Gastrocnemius medialis (tissue), 4 donors: ENCODE measurements at places on chromosomes 13 and 19. TPM values are rescaled to one million over a fixed set of nuclear protein-coding genes. Genes with fewer than 3 reads are reported as not detected.

LILRB5 gene
- total RNA-seq = 3.2 TPM

DNA sequence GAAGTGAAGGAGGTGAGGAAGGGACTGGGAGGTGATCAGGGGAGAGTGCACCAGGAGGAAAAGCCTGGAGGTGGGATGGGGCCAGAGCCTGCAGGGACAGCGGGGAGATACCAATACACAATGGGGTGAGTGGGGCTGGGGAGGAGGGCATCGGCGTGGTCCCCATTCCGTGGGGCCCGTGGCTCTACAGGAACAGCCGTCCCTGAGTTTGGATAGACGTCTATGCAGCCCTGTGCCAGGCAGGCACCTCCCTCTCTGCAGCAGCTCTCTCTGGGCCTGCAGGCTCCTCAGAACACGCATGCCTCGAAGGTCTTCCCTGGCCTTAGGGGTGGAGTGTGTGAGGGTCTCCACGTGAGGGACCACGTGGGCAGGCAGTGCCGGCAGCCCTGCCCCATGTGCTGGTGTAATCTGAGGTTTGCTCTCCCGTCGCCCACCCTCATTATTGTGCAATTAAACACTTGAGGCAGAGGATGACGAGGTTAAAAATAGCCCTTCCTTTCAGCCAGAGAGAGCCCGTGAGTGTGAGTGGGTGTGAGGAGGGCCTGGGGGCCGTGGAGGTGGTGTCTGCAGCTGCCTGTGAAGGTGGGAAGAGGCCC, 16.5 kb downstream of the C2CD4C start:
- H3K27me3 ChIP-seq = no peaks in the 10 kb centered on the region
- no peak for DNase-seq
- H3K4me1 ChIP-seq = no peaks in the 10 kb centered on the region
- no peak overlapping the region for H3K27ac ChIP-seq

DNA sequence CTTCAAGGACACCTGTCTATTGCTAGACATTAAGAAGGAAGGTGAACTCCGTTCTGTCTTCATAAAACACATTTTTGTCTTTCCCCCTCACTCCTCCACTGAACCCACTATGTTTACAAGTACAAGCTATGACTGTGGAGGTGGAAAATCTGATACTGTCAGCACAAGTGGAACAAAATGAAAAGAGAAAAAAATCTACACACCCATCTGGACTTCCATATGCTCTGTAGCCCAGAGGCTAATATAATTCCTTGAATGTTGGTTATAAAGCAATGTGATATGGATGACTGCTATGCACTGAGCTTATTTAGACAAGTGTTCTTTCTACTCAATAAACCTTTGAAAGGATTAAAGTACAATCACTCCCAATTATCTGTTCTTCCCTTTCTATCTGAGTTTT, 713.5 kb downstream of the DIAPH3 start:
- no peak for DNase-seq
- no peaks in the 10 kb centered on the region for H3K36me3 ChIP-seq
- no peak overlapping the region for H3K27ac ChIP-seq
- no peaks in the 10 kb centered on the region for H3K27me3 ChIP-seq

GRCh38 chr13:86909318-86909717, 761.9 kb upstream of the SLITRK5 start:
- no peaks in the 10 kb centered on the region for H3K36me3 ChIP-seq
- no peaks in the 10 kb centered on the region for H3K27me3 ChIP-seq
- H3K4me1 ChIP-seq = no peaks in the 10 kb centered on the region
- H3K27ac ChIP-seq = no peak overlapping the region
- DNase-seq = no peak

MEIS3 gene
- 1.2 TPM for total RNA-seq

HS6ST3 gene
- total RNA-seq = 1.9 TPM

- H3K27ac ChIP-seq = peak overlapping the region; percentile 81
- H3K4me3 ChIP-seq = peak overlapping the region; percentile 88
- no peaks in the 10 kb centered on the region for H3K36me3 ChIP-seq
- DNase-seq = peak; percentile 71
- H3K4me1 ChIP-seq = peaks cover 21% of the 10 kb centered on the region
Measured at GRCh38 chr19:2477141-2477710, 1.3 kb downstream of the GADD45B start.

- peaks cover 52% of the 10 kb centered on the region for H3K27me3 ChIP-seq
- no peak overlapping the region for H3K27ac ChIP-seq
- no peak overlapping the region for H3K4me3 ChIP-seq
Measured at GRCh38 chr19:1457031-1457739, 7.3 kb downstream of the APC2 start.

- no peaks in the 10 kb centered on the region for H3K4me1 ChIP-seq
- DNase-seq = no peak
- no peaks in the 10 kb centered on the region for H3K27me3 ChIP-seq
Measured at GRCh38 chr19:33814181-33815165, 17.8 kb downstream of the KCTD15 start.

COMMD6 gene
- total RNA-seq = 23.4 TPM

RFPL4AL1 gene
- not detected for total RNA-seq

GRCh38 chr13:39263033-39263432, 224.8 kb downstream of the NHLRC3 start:
- H3K36me3 ChIP-seq = no peaks in the 10 kb centered on the region
- DNase-seq = no peak
- H3K4me3 ChIP-seq = no peak overlapping the region
- no peaks in the 10 kb centered on the region for H3K27me3 ChIP-seq

- H3K27me3 ChIP-seq = peaks cover 25% of the 10 kb centered on the region
- H3K4me3 ChIP-seq = no peak overlapping the region
- H3K27ac ChIP-seq = no peak overlapping the region
- H3K4me1 ChIP-seq = no peaks in the 10 kb centered on the region
- no peak for DNase-seq
Measured at GRCh38 chr13:112441226-112441625, 65.1 kb downstream of the SPACA7 start.

DNA sequence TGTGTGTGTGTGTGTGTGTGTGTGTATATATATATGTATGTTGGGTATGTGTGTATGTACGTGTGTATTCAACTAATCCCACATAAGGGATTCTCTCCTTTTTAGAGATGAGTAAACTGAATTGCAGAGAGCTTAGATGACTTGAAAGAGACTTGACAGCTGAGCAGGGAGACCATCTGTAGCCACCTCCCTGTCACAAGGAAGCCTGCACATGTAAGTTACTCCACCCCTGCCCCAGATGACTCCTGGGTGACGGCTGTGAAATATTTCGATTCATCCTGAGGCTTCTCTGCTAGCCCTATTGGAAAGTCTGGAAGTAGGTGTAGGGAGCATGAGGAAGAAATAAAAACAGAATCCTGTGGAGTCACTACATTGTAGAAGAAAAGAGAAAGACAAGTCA, 480.4 kb downstream of the FOXO1 start:
- H3K27me3 ChIP-seq = no peaks in the 10 kb centered on the region
- H3K27ac ChIP-seq = no peak overlapping the region
- no peak for DNase-seq
- no peaks in the 10 kb centered on the region for H3K36me3 ChIP-seq

CAPN12 gene
- 0.42 TPM for total RNA-seq

GRCh38 chr19:16258440-16258903, 60.8 kb downstream of the AP1M1 start:
- H3K36me3 ChIP-seq = no peaks in the 10 kb centered on the region
- DNase-seq = peak; percentile 40
- H3K4me1 ChIP-seq = no peaks in the 10 kb centered on the region
- H3K27ac ChIP-seq = peak overlapping the region; percentile 72
- no peak overlapping the region for H3K4me3 ChIP-seq
- no peaks in the 10 kb centered on the region for H3K27me3 ChIP-seq

SIGLEC8 gene
- not detected for total RNA-seq

DNA sequence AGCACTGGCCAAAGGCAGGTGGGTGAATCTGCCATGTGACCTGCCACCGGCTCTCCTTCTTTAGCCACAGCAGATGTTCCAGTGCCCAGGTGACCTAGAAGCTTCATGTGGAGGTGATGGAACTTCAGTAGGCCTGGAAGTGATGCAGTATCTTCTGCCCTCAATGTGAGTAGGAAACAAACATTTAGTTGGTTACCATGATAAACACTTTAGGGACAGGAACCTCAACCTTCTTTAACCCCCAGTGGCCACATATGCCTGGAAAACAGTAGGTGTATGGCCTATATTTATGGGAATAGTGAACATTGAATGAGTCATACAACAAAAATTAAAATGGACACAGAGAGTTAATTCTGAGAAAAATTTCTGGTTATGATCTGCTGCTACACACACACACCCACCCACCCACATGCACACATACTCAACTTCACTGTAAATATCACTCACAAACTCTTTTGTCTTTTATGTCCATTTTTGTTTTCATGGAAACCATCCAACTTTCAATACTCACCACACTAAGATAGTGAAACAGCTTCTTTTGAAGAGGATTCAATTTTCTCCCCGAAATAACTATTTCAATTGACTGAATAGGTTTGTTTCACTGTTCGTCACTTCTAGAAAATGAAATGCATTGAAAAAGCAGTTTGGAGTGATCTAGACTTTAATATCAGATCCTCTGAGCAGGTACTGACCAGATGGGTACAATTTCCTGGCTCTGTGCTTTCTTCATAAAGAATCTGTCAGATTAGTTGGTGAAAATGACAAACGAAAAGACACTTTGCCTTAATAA, 97.3 kb downstream of the STARD13 start:
- H3K36me3 ChIP-seq = no peaks in the 10 kb centered on the region
- no peak overlapping the region for H3K4me3 ChIP-seq
- peak overlapping the region; percentile 48 for H3K27ac ChIP-seq
- H3K27me3 ChIP-seq = no peaks in the 10 kb centered on the region
- peaks cover 44% of the 10 kb centered on the region for H3K4me1 ChIP-seq

ZNF611 gene
- 4.0 TPM for total RNA-seq

GRCh38 chr19:37930416-37930815, 23.4 kb downstream of the SIPA1L3 start:
- H3K4me3 ChIP-seq = no peak overlapping the region
- no peaks in the 10 kb centered on the region for H3K27me3 ChIP-seq
- no peak overlapping the region for H3K27ac ChIP-seq
- DNase-seq = no peak
- peaks cover 26% of the 10 kb centered on the region for H3K4me1 ChIP-seq
- no peaks in the 10 kb centered on the region for H3K36me3 ChIP-seq

CD70 gene
- not detected for total RNA-seq

DNA sequence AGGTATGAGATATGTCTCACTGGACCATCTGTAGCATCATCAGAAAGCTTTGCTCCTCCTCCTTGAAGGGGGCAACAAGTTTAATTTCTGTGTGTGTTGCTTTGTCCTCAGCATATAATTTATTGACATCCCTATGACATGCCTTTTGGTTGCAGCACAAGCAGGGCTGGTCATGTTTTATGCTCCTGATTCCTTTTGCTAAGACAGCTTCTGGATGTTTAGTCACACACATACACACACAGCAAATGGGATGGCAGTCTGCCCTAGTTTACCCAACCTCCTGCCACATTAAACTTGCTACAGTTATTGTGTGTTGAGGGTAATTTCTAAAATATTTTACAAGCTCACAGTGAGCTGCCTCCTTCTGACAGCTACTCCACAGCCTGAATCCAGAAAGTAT, 217.9 kb upstream of the RXFP2 start:
- H3K4me3 ChIP-seq = no peak overlapping the region
- no peak overlapping the region for H3K27ac ChIP-seq
- H3K4me1 ChIP-seq = no peaks in the 10 kb centered on the region
- H3K36me3 ChIP-seq = no peaks in the 10 kb centered on the region

DNA sequence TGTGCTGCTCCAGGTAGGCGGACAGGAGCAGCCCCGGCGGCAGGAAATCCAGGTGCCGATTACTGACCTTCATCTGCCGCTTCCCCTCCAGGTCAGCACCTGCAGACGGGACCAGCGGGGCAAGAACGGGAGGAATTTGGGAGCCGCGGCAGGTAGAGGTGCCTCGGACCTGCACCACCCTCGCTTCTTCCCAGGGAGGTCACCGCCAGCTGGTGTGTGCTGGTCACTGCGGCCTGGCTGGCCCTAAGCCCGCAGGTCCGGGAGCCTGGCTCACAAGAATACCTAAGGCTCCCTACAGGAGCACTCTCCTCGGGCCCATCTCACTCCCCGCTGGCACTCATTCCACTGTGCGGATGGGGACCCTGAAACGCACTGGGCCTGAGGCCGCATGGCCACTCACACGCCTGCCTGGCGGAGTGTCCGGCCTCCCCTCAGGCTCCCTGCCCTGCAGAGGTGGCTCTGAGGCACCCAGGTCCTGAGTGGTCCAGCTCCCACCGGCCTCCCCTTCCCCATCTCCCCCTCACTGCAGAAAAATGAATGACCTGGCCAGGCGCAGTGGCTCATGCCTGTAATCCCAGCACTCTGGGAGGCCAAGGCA, 4.3 kb downstream of the RNU6-9 start:
- no peak overlapping the region for H3K4me3 ChIP-seq
- H3K36me3 ChIP-seq = peaks cover 20% of the 10 kb centered on the region
- no peaks in the 10 kb centered on the region for H3K27me3 ChIP-seq
- H3K27ac ChIP-seq = no peak overlapping the region
- H3K4me1 ChIP-seq = no peaks in the 10 kb centered on the region
- DNase-seq = no peak

- H3K4me3 ChIP-seq = no peak overlapping the region
- H3K27me3 ChIP-seq = no peaks in the 10 kb centered on the region
- H3K36me3 ChIP-seq = no peaks in the 10 kb centered on the region
Measured at GRCh38 chr13:98187965-98188261, 10.8 kb upstream of the RNF113B start.

DNA sequence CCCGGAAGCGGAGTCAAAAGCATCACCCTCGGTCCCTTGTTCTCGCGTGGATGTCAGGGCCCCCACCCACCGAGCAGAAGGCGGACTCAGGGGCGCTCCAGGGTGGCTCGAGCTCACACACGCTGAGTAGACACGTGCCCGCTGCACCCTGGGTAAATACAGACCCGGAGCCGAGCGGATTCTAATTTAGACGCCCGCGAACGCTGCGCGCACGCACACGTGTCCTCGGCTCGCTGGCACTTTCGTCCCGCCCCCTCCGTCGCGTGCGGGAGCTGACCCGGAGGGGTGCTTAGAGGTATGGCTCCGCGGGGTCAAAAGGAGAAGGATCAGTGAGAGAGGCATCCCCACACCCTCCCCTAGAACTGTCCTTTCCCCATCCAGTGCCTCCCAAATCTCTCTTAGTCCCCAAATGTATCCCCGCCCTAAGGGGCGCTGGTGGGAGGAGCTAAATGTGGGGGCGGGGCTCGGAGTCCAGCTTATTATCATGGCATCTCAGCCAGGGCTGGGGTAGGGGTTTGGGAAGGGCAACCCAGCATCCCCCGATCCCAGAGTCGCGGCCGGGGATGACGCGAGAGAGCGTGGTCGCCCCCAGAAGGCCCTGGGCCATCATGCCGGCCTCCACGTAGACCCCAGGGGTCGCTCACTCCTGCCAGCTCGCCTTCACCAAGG, 451 bp upstream of the ICAM5 start:
- peak overlapping the region; percentile 45 for H3K4me3 ChIP-seq
- DNase-seq = no peak
- H3K4me1 ChIP-seq = peaks cover 29% of the 10 kb centered on the region
- H3K36me3 ChIP-seq = peaks cover 11% of the 10 kb centered on the region
- no peak overlapping the region for H3K27ac ChIP-seq

DNA sequence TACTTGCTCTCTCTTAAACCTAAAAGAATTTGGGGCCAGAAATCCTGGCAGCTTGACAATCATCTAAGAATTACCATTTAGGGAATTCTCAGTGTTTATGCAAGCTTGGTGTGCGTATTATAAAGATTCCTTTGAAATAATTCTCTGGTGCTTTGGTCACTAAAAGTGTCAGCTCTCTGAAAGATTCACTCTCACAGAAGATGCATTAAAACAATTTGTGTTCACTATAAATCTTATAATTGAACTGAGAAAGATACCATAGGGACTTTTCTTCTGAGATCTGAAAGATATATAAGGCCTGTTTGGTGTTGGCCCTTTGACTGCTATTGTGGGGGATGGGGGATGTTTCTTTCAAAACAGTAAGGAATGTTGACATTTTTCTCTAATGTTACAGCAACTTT, 27.3 kb downstream of the EPSTI1 start:
- no peaks in the 10 kb centered on the region for H3K36me3 ChIP-seq
- H3K27ac ChIP-seq = no peak overlapping the region
- H3K4me1 ChIP-seq = no peaks in the 10 kb centered on the region

- no peaks in the 10 kb centered on the region for H3K36me3 ChIP-seq
- H3K4me3 ChIP-seq = no peak overlapping the region
- H3K4me1 ChIP-seq = no peaks in the 10 kb centered on the region
- no peak for DNase-seq
Measured at GRCh38 chr13:66644855-66645460, 585.2 kb downstream of the PCDH9 start.
